Fibroblast of skin of back (primary cell): ENCODE measurements at places on chromosomes 1 and 21.
A peak's percentile ranks its signal among the peaks of the same experiment; 100 is the strongest.

- no peak for DNase-seq
Observed at GRCh38 chr1:54218883-54219687, 19.1 kb downstream of the MRPL37 start.

DNA sequence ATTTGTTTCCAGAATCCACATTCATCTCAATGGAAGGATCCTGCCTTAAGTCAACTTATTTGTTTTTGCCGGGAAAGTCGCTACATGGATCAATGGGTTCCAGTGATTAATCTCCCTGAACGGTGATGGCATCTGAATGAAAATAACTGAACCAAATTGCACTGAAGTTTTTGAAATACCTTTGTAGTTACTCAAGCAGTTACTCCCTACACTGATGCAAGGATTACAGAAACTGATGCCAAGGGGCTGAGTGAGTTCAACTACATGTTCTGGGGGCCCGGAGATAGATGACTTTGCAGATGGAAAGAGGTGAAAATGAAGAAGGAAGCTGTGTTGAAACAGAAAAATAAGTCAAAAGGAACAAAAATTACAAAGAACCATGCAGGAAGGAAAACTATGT, 2.6 kb downstream of the GADD45A start:
- DNase-seq = peak; percentile 91

DNA sequence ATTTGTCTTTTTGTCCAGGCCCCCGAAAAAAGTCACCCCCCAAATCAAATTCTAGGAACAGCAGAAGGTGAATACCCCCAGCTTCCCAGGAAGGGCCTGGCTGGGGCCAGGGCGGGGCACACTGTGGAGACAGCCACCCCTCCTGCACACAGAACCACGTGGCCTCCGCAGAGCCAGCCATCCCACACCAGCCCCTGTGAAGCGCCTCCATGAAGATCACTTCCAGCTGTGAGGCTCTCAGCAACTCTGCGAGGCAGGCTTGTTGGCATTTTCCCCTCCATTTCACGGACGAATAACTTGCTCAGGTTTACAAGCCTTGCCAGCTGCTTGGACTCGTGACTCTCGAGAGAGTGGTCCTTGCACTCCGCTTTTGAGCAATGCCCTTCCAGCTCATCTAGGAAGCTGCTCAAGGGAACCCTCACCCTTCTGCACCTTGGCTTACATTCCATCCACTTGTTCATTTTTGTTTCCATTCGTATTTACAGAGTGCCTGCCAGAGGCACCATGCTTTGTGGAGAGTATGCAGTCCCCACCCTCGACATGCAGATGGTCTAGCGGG, 48.2 kb downstream of the SYT6 start:
- DNase-seq = no peak

- peak; percentile 20 for DNase-seq
Observed at GRCh38 chr21:21196087-21196486, 197.9 kb downstream of the NCAM2 start.

GRCh38 chr1:84301004-84301784, at the start of gene SAMD13:
TSS of gene SAMD13 (plus strand) at chr1:84301708. CDS start at chr1:84303235, 1,527 bp downstream.
- DNase-seq = peak; percentile 40

- no peak for DNase-seq
Observed at GRCh38 chr1:172529304-172529703, 3.6 kb upstream of the SUCO start.

DNA sequence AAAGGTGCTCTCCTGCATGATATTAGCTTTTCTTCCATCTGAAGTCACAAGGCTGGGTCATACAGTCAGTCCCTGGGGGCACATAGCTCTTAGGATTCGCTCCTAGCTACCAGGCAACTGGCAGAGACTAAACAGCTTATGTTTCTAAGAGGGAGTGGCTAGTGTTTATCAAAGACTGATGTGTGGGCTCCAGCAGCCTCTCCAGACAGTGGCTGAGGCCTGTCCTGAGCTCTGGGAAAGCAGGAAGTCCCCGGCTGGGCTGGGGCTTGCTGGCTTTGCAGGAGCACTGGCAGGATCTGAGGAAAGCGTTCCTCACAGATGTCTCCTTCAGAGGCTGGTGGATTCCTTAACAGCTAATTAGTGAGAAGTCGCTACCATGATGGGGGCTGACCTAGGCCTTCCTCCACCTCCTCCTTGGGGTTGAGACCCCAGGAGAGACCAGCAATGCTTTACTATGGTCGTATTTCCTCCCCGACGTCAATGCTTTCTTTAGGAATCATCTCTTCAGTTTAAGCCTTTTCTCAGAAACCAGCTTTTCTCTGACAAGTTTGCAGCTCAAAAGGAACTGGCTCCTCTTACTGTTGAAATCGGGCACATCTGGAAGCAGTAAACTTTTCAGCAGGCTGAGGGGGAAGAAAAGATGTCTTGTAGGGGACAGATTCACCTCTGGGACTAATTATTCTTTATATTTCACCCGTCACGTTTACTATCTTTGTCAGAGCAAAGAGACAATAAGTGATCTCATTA, 33.5 kb upstream of the HHAT start:
- DNase-seq = peak; percentile 90

DNA sequence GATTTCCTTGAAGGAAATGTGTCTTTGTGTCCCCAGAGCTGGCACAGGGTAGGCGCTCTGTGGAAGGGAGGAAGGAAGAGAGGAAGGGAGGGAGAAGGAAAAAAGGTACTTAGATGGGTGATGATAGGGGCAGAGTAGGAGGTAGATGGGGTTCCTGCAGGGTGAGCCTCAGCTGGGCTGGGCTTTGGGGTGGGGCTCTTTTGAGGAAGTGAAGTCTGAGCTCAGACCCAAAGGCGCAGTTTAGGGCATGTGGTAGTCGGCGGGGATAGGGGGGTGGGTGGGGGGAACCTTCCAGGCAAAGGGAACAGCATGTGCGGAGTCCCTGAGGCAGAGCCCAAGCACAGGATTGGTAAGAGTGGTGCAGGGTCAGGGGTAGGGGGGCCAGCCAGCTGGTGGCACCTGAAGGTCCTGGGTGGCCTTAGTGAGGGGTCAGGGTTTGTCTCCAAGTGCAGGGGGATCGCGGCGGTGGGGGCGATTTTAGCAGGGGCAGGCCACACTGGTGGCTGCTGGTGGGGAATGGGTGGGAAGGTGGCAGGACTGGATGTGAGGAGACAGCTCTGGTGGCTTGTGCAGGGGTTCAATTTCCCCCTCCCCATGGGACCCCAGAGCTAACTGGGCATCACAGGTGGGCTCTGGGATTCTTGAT, 8.4 kb upstream of the HTR6 start:
- DNase-seq = no peak

- DNase-seq = peak; percentile 89
Observed at GRCh38 chr1:55311057-55311641, 96.0 kb upstream of the USP24 start.

GRCh38 chr1:30657131-30658013, 66.0 kb downstream of the MATN1 start:
- DNase-seq = no peak

GRCh38 chr1:58850636-58851035, 66.8 kb upstream of the JUN start:
- DNase-seq = peak; percentile 56

DNA sequence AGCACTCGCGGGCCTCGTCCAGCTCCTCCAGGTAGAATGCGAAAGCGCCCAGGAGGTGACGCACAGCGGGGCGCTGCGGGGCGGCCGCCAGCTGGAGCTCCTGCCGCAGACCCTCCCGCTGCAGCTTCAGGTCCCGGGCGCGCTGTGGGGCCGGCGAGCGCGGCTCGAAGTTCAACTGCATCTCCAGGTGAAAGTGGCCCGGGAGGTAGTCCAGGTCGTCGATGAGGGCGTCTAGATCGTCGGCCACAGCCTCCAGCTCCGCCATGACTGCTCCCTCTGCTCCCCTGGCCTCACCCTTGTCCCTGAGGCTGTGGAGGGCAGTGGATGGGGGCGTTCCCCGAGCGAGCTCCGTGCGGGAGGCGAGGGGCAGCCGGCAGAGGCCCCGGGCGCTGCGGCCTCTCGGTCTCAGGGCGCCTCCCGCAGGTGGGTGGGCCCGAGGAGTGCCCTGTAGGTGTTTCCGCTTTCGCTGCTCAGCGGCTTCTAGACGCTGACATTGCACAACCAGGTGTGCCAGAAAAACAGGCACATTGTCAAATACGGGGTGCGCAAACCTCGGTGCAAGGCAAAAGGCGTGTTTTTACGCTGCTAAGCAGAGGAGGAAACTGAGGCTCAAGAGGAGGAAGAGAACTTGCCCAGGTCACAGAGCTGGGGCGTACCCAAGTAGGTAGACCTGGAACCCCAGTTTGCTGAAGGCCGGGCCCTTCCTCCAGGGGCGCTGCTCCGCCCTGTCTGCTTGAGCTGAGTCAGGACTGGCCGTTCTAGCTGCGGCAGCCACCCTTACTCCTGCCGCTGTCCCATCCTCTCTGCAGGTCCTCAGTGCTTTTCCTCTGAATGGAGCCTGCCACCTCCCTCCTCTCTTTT, at the start of gene TTC22:
TSS of gene TTC22 (minus strand) at position 425 of the 861 bp plus-strand sequence. CDS start at position 265, 160 bp downstream.
- DNase-seq = no peak

GRCh38 chr1:92016720-92017316, 13.0 kb upstream of the EPHX4 start:
- DNase-seq = no peak

DNA sequence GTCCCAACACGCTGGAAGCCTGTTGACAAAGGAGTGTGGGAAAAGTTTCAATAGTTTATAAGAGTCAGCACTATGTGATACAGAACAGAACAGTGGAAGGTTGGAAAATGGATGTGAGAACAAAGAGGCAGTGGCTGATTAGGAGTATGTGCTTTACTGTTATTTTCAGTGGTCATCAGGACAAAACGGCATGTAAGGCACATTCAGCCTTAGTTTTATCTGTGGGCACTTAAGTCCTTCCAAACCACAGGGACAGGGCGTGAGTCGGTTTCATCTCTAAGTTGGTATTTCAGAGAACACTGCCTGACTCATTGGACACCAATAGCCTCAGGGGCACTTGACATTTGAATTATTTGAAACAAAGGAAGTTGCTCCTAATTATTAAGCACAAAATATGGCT, 306.9 kb downstream of the ASTN1 start:
- peak; percentile 20 for DNase-seq

GRCh38 chr1:232675260-232675659, 45.3 kb upstream of the SIPA1L2 start:
- no peak for DNase-seq

- DNase-seq = peak; percentile 62
Observed at GRCh38 chr1:21586222-21586621, 77.0 kb downstream of the ALPL start.

- DNase-seq = no peak
Observed at GRCh38 chr1:165862448-165862847, 35.0 kb downstream of the UCK2 start.

DNA sequence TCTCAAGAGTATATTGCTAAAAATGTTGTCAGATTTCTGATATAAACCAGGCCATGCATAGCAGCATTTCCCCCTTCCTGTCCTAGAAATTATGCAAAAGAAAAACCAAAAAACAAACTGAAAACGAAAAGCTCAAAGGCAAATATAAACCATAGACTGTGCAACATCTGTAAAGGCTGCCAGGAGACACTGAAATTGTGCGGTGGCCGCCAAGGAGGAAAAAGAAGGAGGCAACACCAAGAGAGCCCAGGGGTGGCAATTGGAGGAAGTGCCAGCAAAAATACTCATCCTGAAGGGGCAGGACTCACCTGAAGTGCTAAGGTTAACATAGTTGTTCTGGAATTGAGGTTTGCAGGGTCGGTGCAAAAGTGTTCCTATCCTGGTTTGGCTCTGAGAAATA, 92.0 kb downstream of the RWDD3 start:
- DNase-seq = no peak

GRCh38 chr21:14911351-14911750, 153.4 kb downstream of the NRIP1 start:
- no peak for DNase-seq
